Suppressor macrophage treated with lipopolysaccharide for 1 hour (primary cell): ENCODE measurements at places on chromosomes 4 and X.

- no peak for DNase-seq
Measured at GRCh38 chr4:79621061-79621460, 213.0 kb upstream of the GK2 start.

- DNase-seq: no peak
Measured at GRCh38 chr4:176435901-176436292, 116.1 kb downstream of the SPCS3 start.

GRCh38 chr4:87620491-87620890, 12.2 kb downstream of the DSPP start:
- DNase-seq: no peak

DNA sequence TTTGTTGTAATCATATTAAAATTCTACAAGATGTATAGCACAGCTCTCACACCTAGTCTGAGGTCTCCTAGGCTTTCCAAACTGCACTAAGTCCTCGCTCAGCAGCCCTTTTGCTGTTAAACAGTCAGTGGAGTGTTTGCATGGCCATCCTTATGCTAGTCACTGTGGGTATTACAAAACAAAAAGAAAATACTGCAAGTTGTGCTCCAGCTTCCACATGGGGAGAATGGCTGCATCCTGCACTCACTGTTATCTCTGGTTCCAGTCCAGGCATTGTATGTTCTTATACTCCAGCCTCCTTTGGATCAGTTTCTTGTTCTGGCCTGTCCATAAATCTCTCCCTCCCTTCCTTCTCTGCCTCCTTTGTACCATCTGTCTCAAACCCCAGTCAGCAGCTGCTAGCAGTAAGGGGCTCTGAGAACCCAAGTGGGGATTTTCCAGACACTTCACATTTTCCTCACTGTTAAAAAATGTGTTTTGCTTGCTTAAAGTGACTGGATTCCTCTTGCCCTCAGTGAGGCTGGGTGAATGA, 38.5 kb upstream of the BMP15 start:
- no peak for DNase-seq

- no peak for DNase-seq
Measured at GRCh38 chrX:33205321-33205720, 6.0 kb downstream of the DMD start.

GRCh38 chrX:9151772-9152307, 117.9 kb upstream of the FAM9B start:
- peak; percentile 27 for DNase-seq

- no peak for DNase-seq
Measured at GRCh38 chr4:60962286-60962685, 237.8 kb upstream of the ADGRL3 start.

- peak; percentile 9 for DNase-seq
Measured at GRCh38 chr4:108166441-108167315, 2.1 kb downstream of the LEF1 start.

GRCh38 chrX:44705817-44706551, 137.8 kb upstream of the DUSP21 start:
- DNase-seq: no peak

GRCh38 chr4:145623831-145624230, 4.6 kb downstream of the MMAA start:
- DNase-seq: peak; percentile 47

- no peak for DNase-seq
Measured at GRCh38 chr4:1597021-1597931, 86.8 kb downstream of the FAM53A start.

DNA sequence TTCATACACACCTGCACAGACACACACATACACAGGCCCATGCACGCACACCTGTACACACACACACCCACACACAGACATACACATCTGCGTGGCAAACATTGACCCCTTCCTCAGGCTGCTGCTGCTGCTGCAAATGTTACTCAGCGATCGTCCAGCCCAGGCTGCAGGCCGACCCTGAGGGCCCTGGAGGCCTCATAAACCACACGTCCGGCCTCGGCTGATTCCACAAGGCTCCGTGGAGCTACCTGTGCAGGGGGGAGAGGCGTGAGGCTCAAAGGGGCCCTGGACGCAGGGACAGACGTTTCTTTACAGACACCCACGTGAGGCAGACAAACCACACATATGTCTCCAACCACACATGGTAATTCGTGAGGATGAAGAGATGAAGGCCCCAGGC, 53.9 kb upstream of the PPP2R3B start:
- DNase-seq: no peak

GRCh38 chr4:93659629-93660028, 168.9 kb upstream of the ATOH1 start:
- no peak for DNase-seq

- DNase-seq: no peak
Measured at GRCh38 chrX:5068550-5068949, 1160.1 kb downstream of the NLGN4X start.

DNA sequence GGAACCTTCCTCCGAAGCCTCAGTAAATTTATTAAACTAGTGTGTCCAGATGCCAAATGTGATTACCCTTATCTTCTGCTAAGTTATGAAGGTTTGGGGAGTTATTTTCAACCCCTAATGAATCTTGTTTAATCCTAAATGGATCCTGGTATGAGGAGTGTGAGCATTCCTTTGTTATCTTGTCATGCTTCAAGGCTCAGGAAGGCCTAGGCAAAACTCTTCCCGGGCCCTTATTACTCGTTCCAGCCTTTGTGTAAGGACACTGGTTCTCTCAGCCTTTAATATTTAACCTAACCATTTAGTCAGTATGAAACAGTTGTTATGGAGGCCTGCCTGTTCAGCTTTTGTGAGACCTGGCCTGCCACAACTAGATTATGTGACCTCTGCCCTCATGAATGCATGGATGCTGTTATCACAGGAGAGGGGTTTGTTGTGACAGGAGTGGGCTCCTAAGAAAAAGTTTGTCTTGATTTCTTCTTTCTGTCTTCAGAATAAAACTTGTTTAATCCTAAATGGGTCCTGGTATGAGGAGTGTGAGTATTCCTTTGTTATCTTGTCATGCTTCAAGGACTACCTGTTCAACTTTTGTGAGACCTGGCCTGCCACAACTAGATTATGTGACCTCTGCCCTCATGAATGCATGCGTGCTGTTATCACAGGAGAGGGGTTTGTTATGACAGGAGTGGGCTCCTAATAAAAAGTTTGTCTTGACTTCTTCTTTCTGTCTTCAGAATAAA, 181.7 kb downstream of the SLC39A8 start:
- no peak for DNase-seq

DNA sequence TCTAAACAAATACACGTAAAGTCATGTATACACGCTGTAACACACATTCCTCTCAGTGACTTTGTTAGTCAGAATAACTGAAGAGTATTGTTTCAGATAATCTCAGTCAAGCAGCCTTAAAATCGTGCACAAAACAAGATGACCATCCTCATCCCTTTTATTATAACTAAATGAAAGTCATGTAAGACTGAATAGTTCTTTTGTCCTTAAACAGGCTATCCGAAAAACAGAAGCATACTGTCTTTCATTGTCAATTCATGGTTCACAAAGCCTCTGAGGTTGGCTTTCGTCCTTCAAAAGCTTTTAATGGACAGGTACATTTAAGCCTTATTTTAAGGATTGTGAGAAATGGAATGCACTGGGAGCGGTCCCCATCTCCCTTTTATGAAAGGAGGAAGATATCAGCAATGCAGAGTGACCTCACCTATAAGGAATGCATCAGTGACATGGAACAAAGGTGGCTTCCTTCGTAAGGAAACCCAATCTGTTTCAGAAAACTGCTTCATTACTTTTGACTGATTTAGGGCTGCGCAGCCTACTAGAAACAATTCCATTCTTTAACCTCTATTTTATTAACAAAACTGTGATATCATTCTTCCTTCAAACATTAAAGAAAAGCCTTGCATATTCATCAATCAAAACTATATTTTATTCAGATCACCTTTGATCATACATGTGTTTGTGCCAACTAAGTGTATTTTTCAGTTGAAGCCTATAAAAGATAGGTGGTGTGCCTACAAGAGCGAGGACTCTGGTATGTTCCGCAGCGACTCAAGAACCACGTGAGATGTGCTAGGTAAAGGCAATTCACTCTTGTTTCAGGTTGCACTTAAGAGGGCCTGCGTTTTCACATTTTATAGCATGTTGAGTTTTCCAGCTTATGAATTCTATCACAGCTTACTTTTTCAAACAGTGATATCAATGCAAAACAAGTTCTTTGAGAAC, 19.2 kb downstream of the SH3RF1 start:
- no peak for DNase-seq

- no peak for DNase-seq
Measured at GRCh38 chr4:64857815-64858214, 448.6 kb upstream of the TECRL start.

GRCh38 chrX:129649268-129650182, 5.2 kb downstream of the APLN start:
- DNase-seq: no peak

- DNase-seq: peak; percentile 25
Measured at GRCh38 chrX:84187533-84188319, at the start of gene RPS6KA6. Gene RPS6KA6 (minus strand): TSS chrX:84188199. CDS start chrX:84187899, 300 bp downstream.

- no peak for DNase-seq
Measured at GRCh38 chrX:26999634-27000033, 463.5 kb downstream of the PPP4R3C start.
